ENCODE measurements at places on chromosomes 2 and 18.

DNA sequence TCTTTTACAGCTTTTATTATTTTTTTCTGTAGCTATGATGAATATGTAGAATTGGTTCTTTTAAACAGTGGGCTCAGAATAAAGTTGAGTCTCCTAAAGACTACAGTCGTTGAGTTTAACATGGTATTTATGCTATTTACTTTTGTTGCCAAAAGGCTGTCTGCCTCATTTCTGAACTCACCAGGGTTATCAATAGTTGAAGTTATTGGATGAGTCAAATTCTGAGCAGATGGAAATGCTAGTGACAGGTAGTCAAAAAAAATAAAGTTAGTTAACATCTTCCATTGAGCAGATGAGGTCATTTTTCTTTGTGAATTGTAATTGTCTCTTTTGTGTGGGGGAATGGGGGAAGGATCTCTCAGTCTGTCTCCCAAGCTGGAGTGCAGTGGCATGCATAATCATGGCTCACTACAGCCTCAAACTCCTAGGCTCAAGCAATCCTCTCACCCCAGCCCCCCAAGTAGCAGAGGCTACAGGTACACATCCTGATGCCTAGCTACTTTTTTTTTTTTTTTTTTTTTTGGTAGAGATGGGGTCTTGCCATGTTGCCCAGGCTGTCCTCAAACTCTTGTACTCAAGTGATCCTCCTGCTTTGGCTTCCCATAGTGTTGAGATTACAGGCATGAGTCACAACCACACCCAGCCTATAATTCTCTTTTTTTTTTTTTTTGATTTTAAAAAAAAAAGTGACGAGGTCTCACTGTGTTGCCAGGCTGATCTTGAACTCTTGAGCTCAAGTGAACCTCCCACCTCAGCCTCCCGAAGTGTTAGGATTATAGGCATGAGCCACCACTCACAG is 8.9 kb downstream of the PAPOLG start:
- DNase-seq, result no peak

- no peak for DNase-seq
Observed at GRCh38 chr2:15160201-15160991, 400.7 kb downstream of the NBAS start.

- DNase-seq, result no peak
Observed at GRCh38 chr2:135667045-135667444, 74.6 kb upstream of the UBXN4 start.

- no peak for DNase-seq
Observed at GRCh38 chr2:177155631-177156030, 57.0 kb upstream of the HNRNPA3 start.

DNA sequence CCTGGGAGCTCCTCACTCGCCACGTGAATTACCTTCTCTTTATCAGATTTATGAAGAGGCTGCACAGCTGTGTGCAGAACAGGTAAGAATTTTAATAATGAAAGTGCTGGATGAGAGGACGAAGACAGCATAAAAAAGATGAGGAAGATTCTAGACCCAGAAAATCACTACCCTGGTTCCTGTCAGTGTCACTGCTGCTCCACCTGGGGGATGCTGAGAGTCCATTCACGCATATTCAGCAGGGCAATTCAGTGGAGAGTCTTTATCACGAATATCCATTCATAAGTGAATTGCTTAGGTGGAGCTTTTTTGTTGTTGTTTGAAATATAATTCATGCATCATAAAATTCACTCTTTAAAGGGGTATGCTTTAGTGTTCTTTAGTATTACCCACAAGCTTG is 52.0 kb downstream of the MRPL33 start:
- no peak for DNase-seq

DNA sequence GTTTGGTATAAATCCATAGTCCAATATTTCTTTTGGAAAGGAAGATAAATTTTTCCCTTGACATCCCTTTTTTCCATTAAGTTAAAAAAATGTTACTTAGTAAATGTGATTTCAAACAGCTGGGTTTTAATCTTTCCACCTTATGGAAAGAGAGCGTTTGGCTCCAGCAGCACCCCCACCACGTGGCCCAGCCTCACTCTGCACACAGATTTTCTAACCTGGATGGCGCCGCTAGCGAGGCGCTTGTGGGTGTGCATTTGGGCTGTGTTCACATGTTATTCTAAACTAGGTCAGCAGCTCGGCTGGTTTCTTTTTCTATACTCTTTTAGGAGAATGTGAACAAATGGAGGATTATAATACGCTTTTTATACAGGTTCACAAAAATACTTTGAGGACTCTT is 218.0 kb downstream of the LDLRAD4 start:
- DNase-seq, result no peak

- DNase-seq, result no peak
Observed at GRCh38 chr2:64771737-64772136, 118.0 kb upstream of the SERTAD2 start.

DNA sequence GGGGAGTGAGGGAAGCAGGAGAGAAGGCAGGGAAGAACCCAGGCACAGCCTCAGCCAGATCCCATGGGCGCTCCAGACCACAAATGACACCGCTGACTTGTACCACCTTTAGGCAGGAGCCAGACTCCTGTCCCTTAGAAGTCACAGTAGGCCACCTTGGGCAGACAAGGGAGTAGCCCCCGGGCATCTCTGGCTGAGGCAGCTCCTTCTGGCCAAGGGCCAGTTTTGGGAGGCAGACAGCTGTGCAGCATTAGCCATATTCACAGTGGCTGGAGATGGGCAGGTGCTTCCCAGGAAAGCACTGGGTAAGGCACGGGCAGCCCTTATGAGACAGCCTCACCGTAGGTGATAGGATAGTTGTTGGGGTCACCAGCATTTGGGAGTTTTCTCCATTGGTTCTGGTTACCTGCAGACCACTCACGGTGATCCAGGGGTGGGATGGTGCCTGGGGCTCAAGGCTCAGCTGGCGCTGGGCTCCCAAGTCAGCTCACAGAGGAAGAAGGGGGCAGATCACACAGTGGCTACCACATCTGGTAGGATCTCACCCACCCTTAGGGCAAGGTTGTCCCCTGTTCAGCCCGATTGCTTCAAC is 2.1 kb downstream of the ASTL start:
- no peak for DNase-seq

DNA sequence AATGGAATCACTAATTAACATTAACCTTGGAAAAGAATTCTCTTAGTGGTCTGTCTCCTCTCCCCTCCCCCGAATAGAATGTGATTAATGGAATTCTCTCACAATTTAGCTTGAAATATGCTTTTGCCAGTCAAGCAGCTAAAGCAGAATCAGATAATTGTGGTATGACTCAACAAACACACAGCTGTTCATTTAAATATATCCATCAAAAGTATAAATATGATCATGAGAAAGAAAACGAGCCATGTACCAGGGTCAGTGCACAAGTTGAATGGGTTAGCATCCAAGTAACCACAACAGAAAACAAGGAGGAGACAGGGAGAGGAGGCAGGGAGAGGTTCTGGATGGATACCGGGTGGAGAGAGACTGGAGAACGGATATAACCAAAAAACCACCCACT is 66.9 kb downstream of the ACVR1 start:
- DNase-seq, result no peak

DNA sequence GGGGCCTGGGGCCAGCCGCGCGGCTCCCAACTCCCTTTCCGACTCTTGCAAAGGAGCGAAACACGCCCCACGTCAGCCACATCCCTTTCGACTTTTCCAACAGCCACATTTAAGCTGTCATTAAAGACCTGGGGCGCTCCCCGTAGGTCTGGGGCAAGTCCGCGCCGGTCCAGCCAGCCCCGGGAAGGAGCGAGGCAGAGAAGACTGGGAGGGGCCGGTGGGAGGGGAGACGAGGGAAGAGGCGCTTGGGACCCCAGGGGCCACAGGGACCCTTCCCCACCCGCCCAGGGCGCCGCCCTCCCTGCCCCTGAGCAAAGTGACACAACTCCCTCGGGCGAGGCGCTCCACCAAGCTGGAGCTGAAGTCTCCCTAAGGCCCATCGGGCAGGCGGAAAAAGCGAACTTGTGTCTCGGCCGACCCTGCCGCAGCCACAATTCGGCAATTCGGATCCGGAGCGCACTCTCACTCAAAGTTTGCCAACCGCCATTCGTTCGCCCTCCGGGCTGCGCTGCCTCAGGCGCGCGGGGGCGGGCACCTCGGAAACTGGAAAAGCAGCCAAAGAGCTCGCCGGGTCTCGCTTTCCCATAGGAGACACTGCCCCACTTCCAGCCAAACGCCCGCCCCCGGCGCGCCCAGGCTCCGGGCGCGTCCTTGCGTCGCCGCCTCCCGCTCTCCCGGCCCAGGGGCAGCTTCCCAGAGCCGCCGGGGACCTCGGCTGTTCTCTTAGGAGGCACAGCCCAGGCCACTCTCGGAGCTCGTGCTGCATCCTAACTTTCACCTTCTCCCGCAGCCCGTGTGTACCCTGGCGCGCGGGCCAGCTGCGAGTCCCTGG is 1.1 kb upstream of the KCTD1 start:
- DNase-seq, result no peak

- no peak for DNase-seq
Observed at GRCh38 chr2:226234187-226234586, 565.4 kb downstream of the IRS1 start.

DNA sequence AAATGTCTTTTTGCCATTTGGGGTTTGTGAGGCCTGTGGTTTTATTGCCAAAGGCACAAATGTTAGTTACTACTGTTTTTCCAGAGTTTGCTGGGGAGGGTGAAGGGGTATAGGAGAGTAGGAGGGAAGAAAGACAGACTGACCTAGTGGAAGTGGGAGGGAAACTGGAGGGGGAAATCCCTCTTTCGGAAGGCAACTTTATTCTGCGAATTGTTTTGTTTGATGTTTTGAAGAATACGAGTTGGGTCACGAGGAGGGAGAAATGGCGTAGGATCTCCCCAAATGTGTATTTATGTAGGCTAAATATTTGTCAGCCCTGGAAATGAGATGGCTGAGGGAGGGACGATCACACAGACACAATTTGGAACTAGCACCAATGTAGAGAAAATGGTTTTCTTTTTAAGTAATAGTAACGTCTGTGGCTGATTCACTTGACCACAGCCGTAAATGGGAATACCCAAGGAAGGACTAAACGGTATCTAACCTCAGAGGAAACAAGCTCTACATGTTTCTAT is 172.3 kb downstream of the ICOS start:
- no peak for DNase-seq

GRCh38 chr2:190063624-190064023 is 1.1 kb upstream of the MSTN start:
- DNase-seq, result no peak

- DNase-seq, result no peak
Observed at GRCh38 chr2:240820607-240821428, 799 bp upstream of the KIF1A start.

- no peak for DNase-seq
Observed at GRCh38 chr2:240166761-240167587, 26.5 kb upstream of the OTOS start.

GRCh38 chr18:12726331-12726730 is 23.5 kb downstream of the PSMG2 start:
- no peak for DNase-seq

- no peak for DNase-seq
Observed at GRCh38 chr2:31505111-31505510, 75.6 kb downstream of the SRD5A2 start.

- DNase-seq, result no peak
Observed at GRCh38 chr18:45026162-45026561, 345.5 kb downstream of the SETBP1 start.

GRCh38 chr2:42974721-42975717 is 182.6 kb upstream of the HAAO start:
- peak; percentile 23 for DNase-seq

- no peak for DNase-seq
Observed at GRCh38 chr18:78721238-78721875, 258.3 kb upstream of the SALL3 start.

GRCh38 chr18:55136258-55136657 is 177.0 kb upstream of the CCDC68 start:
- no peak for DNase-seq

- no peak for DNase-seq
Observed at GRCh38 chr2:144605231-144605840, 85.4 kb upstream of the ZEB2 start.

DNA sequence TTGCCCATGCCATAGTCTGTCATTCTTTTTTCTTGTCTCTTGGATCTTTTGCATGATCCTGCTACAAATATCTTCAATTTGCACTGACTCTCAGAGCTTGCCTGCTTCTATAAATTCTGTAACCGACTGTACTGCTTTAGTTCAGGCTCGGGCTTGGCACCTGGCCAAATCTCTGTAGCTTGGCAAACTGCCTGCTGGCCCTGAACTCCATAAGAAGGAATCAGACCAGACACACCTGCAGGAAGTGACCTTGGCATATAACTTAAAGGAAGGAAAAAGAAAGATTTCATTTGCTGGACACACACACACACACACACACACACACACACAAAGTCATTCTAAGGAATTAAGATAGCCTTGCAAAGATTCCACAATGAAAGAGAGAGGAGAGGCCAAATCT is 291.2 kb upstream of the DDX18 start:
- DNase-seq, result no peak

DNA sequence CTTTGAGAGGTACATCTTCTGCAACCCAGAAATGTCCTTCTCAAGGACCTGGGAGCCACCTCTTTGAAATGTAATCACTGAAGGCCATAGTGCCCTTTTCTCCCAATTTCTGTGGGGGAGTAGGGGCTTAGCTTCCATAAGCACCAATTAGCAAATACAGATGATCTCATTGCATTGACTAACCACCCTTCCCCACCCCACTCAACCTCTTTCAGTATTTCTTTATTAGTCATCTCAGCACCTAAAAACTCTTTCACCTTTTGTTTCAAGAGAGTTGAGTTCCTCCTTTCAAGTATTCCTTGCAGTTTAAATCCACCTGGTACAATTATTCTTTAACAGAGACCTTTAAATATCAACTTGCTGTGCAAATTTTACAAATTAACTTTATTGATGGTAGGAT is 1011.8 kb upstream of the CDH2 start:
- DNase-seq, result no peak

- no peak for DNase-seq
Observed at GRCh38 chr18:9712611-9713010, 4.5 kb downstream of the RAB31 start.

DNA sequence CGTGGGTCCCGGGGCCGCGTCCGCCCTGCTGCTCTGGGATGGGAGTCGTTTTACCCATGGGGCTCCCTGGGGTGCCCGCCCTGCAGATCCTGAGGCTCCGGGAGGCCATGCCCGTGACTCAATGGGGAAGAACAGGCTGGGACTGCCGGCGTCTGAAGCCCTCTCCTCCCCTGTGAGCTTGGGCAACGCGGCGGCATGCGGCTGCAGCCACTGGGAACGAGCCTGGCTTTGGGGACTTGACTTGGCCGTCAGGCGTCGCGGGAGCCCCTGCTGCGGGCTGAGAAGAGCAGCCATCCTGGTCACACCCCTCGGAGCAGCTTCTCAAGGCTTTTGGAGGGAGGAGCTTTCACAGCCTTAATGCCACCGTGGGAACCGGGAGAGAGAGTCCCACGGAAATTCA is 126.9 kb upstream of the CTDP1 start:
- no peak for DNase-seq

DNA sequence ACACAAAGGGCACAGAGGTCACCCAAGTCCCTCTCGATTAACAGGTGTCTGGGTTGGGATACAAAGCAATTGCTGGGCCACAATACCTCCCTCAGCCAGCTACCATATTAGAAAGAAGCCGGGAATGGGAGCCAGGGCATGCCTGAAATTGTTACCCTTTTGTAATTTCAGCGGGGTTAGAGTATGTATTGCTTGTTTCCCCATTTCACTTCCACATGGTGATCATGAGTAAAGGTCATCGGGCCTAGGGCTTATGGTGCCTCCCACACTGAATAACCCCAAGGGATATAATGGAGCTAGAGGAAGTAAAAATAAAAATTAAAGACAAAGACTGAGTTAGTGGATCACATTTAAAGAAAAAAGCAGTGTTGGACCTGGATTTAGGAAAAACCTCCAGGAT is 437.2 kb upstream of the KLHL29 start:
- no peak for DNase-seq
